Lung (tissue), 17 donors: ENCODE measurements at places on chromosomes 11 and 22. TPM values are rescaled to one million over a fixed set of nuclear protein-coding genes. Genes with fewer than 3 reads are reported as not detected.

DNA sequence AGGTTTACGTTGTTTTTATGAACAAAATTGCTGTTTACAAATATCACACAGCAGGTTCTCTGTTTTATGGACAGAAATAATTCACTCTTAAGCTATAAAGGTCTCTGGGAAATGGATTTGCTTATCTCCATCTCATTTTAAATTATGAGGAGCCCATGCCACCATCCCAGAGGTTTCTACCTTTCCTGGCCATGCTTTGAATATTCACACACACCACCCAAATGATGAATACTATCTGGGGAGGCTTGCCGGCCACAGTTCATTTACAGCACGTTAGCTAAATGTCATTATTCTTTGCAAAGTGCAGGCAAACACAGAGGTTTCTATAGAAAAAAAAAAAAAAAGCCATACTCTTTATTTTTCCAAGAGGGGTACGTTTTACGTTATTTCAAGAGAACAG, 1446.7 kb downstream of the FAM181B start:
- DNase-seq: no peak

DNA sequence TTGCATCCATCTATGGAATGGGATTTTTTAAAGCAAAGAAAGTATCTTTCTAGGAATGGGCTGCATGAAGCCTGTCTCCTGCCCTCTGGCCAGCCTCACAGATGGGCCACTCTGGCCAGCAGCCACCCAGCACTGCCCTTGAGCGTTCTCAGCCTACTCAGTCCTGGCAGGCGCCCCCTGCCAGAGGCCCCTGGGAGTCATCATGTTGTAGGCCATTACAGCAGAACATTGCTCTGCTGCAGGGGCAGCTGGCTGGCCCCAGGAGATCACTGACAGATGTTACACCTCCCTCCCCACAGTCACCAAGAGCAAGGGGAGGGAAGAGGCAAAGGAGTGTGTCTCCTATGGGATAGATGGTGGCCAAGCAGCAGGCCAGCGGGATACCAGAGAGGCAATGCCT, 363.7 kb downstream of the NXPE2 start:
- no peak for DNase-seq

- DNase-seq: no peak
Measured at GRCh38 chr11:28727254-28727653, 619.1 kb downstream of the METTL15 start.

DNA sequence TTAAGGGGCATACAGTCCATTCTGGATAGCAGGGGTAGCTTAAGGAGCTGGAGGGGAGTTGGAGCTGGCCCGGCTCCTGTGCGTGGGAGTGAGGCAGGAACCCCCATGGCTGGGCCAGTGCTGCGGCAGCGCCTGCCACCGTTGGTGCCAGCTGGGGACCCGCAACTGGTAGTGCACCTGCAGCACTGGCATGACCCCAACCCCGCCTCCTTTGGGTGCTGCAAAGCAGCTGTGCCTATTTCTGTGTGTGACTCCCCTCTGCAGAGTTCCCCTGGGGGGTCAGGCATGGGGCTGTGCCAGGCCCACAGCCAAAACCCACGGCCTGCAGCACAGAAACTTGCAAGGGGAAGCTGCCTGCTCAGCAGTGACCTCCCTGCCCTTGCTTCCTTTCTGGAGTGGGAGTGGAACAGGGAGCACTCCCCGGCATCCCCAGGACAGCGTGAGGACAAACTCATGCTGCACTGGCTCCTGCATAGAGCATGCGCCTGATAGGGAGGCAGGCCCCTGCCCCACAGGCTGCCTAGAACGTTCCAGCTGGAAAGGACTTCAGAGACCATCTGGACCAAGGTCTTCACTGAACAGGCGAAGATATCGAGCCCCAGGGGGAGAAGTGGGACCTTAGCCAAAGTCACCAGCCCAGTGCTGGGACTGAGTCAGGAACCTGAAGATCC, 26.2 kb upstream of the RAB1B start:
- DNase-seq: no peak

- DNase-seq: no peak
Measured at GRCh38 chr22:21697880-21698279, 32.1 kb downstream of the PPIL2 start.

DNA sequence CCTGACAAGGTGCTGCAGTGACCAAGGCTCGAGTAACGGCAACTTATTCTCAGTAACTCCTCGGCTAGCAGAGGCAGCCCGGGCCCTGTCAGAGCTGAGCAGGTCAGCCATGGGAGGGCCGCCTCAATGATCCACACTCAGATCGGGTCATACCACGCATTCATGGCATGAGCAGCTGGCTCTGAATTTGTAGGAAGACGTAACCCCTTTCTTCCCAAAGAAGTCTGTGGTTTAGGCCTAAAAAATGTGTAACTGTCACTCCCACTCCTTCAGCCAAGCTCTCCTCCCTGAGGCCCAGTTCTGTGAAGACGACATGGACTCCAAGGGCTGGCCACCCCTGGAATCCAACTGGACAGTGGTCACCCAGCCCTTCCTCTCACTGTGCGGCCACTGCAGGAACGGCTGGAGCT, 30.0 kb downstream of the PPP2R1B start:
- DNase-seq: no peak

- DNase-seq: no peak
Measured at GRCh38 chr11:35799655-35800054, 137.1 kb downstream of the TRIM44 start.

- DNase-seq: peak; percentile 78
Measured at GRCh38 chr11:64723117-64723906, at the start of gene NRXN2. TSS of gene NRXN2 (minus strand) at chr11:64723197. CDS start at chr11:64713699, 9,498 bp downstream.

DNA sequence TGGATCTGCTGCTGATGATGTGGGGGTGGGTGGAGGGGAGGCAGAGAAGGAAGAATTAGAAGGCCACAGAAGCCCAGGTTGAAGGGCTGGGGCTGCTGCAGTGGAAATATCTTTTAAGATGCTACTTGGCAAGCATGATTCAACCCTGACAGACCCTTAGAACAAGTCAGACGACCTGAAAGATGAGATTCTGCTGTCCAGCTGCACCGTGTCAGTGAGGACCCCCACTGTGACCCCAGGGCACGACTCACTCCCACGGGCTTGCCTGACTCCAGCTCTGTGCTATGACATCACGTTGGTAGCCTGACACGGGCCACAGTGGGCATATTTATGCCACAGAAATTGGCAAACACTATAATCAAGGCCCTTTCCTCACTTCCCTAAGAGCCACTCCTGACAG, 36.0 kb downstream of the LRFN4 start:
- DNase-seq: no peak

DNA sequence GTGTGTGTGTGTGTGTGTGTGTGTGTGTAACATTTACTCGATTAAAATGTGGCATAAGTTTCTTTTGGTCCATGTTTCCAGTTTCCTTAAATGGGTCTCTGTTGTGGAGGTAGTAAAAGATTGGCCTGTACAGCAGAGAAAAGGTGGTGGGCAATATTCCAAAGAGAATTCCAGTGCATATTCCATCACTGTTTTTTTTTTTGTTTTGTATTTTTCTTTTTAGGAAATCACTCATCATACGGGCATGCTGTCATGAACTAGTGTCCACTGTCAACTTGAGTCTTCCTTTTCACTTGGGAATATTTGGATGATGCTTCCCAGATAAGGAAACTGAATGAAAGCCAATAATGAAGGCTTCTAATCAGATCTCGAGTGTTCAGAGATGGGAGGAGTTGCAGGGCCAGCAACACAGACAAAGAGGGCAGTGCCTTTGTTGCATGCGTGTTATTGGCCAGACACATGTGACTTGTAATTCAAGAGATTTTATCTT, 95.2 kb upstream of the PDGFD start:
- no peak for DNase-seq

GRCh38 chr22:37739611-37740049, 42.8 kb downstream of the TRIOBP start:
- DNase-seq: no peak

GRCh38 chr11:127191261-127191660, 190.7 kb upstream of the KIRREL3 start:
- no peak for DNase-seq

- no peak for DNase-seq
Measured at GRCh38 chr11:35354644-35355043, 64.7 kb downstream of the SLC1A2 start.

- DNase-seq: no peak
Measured at GRCh38 chr11:95764267-95764898, 25.2 kb downstream of the FAM76B start.

DNA sequence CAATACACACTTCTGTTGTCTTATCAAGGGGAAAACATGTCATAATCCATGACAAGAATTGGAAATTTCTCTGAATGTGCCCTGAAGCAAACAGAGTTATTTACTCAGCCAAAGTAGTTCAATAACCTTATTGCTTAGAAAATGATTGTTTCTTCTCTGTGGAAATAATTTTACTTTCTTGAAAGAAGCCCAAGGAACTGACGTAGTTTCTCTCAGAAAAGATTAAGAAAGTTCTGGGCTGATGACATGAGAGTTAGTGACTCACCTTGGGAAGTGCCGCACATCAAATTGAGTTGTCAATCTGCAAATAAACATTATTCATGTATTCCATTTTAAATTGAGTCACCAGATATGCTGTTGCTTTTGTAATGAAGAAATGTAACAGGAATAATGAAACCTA, 418.6 kb upstream of the LRRC4C start:
- DNase-seq: no peak

DNA sequence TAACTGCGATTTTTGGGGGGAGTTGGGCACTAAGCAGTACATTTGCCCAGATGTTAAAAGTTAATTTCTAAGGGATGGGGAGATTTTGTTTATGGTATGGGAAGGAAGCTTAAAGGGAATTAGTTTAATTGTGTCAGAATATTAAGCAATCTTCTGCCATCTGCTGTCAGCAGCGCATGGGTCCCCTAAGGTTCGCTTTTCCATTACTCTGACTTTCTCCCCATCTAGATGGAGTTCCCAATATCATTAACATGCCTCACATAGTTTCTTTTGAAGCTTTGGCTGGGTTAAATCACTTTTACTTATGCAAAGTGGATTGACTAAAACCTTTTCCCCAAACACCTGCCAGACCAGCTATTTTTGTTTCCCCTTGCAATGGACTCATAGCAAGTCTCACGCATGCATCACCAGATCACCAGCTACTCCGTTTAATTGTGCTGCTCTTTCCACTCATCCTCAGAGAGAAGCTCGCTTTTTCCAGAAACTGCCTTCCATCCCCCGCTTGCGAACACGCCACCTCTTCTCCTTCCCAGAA, 172.7 kb downstream of the FAT3 start:
- no peak for DNase-seq

DNA sequence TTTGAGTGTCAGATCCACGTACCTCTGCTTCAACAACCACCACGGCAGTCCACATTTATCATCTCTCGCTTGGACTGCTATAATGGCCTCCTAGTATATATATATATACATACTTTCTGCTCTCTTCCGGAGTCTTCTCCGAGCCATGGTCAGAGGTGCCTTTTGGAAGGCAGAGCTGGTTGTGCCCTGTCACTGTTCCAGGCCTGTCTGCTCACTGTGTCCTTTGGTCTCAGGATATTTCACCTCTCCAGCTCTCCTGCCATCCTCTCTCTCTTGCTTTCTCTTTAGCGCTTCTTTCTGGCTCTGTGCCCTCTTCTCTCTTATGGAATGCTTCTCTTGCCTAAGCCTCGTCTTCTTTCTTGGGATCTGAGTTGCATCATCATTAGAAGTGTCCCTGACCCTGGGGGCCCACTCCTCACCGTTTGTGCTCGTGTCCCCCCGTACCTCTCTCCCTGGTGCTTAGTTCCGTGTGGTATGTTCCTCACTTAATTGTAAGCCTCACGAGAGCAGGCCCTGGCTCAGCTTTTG, 86.1 kb upstream of the RASSF10 start:
- peak; percentile 53 for DNase-seq

DNA sequence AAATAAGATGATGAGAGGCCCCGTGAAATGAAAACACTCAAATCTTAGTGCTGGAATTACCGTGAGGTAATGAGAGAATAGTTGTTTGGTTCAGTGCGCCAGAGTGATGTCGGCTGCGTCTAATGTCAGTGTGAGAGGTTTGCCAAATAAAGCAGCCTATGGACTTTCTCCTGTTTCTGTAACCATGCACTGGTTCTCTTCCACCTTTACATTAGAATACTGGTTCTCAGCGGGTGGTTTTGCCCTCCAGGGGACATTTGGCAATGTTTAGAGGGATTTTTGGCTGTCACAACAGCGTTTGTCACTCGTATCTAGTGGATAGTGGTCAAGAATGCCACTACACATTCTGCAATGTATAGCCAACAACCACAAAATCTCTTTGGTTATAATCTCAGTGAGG, 1.1 kb downstream of the OOSP4B start:
- no peak for DNase-seq

DNA sequence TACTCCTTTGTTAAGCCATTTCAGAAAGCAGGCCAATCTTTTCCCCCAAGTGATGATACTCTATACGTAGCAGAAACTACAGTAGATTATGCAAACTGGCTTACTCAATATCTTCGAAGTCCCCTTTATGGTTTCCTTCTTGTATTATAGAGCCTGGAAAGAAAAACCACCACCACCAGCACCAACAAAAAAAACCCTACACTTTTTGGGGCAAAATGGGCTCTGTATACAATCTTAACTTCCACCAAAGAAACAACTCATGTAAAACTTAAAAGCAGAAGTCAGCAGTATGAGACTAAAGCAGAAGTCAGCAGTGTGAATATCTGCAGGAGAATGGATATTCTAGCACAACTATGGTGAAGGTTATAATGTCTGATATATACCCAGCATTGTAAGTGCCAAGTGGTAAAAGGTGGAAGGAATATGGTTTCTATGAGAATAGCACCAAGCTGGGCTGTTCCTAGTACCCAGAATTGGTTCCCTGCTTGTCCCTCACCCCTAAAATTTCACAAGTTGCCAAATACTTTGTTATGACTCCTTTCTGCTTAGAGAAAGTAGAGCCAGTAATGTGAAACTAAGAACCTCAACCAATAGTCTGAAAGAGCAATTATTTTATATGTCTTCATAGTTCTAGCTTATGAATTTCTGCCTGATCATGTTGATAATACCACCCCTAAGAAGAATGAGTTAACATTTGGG, 252.1 kb downstream of the SBF2 start:
- DNase-seq: no peak

- no peak for DNase-seq
Measured at GRCh38 chr11:69969890-69970784, 108.0 kb upstream of the ANO1 start.

Gene NTM
- total RNA-seq: 30.9 TPM

Gene DTX4
- 44.6 TPM for total RNA-seq

Gene IFITM10
- total RNA-seq: 0.40 TPM

Gene LRRN4CL
- 2.6 TPM for total RNA-seq

Gene C22orf23
- total RNA-seq: 1.1 TPM

Gene OMP
- total RNA-seq: 0.61 TPM

Gene HBD
- 1.1 TPM for total RNA-seq

Gene DDX25
- 0.14 TPM for total RNA-seq

Gene GRK3
- total RNA-seq: 27.0 TPM

Gene FLRT1
- total RNA-seq: 0.18 TPM

Gene FOLR1
- 182 TPM for total RNA-seq

Gene NPAS4
- 0.09 TPM for total RNA-seq

Gene ARHGEF12
- total RNA-seq: 243 TPM

Gene LRRC32
- 69.9 TPM for total RNA-seq

Gene ISX
- total RNA-seq: not detected
